ENCODE measurements at places on chromosomes 12 and 14.

- no peak for DNase-seq
These were observed 8.6 kb downstream of the WDR89 start for GRCh38 chr14:63632932-63633514.

GRCh38 chr12:104164634-104165033 lies 26.6 kb upstream of the NFYB start:
- DNase-seq = no peak

- no peak for DNase-seq
These were observed 367.3 kb upstream of the KITLG start for GRCh38 chr12:88947486-88948043.

- DNase-seq = no peak
These were observed 30.4 kb downstream of the MAP1LC3B2 start for GRCh38 chr12:116589581-116589980.

GRCh38 chr12:52721838-52722470 lies 18.6 kb upstream of the KRT77 start:
- no peak for DNase-seq

DNA sequence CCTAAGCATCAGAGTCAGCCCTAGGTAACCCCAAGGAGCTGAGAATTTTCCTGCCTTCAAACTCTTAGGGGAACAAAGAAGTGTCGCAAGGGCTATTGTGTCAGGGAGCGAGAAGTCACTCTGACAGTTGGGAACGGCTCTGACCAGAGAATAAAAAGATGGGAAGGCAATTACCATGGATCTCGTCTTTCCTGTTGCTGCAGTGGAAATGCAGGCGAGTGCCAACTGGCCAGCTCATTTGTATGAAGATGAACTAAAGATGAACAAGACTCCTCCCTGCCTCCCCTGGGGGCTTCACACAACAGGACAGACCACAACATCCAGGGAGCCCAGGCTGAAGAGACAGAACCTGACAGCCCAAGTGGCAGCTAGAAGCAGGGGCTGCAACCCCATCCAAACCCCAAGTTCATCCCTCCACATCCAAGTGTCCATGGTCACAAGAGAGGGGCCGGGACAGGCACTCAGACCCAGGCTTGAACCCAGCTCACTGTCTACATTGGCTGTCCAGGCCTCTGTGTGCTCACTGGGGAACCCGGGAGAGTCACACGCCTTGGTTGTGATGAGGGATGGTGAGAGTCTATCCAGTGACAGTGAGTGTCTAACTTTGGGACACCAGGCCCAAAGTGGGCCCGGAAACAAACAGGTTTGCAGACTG lies 322.4 kb downstream of the BCL11B start:
- DNase-seq = no peak

- DNase-seq = peak; percentile 62
These were observed 15.3 kb downstream of the CFAP251 start for GRCh38 chr12:121933522-121934308.

GRCh38 chr12:96210376-96211055 lies 16.3 kb downstream of the ELK3 start:
- DNase-seq = peak; percentile 14

DNA sequence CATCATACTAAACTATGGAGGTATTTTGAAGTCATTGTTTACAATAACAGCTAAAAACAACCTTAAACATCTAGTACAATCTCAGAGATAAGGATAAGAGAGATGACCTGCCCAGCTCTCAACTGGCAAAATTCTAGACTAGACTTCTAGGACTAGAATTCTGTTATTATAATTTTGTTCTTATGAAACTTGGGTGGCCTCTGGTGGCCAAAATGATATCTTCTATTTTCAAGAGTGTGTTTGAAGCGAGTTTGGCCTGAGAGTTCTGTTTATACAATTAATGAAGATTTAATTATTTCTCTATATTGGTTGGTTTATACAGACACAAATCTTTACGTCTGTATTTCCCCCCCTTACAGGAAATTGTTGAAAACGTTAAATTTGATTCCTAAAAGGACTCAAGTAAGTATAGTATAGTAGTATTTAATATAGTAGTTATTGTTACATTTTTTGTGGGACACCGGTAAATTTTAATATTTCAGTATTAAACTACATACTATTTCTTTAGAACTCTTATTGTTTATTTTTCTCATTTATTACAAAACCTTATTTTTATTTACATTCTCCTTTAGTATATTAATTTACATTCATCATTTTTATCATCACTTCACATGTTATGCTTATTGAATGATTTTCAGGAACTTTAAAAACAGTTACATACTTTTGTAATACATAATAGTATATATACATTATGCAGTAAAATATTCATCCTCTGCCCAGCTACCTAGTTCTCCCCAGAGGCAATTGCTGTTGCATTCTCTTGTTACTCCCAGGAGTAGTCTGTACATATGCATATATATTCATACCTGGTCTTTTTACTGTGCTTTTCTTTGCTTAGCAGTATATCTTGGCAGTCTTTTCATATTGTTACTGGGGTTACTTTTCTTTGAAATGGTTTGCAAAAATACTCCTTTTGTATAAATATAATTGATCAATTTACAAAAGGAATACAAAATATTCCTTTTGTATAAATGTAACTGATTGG lies 6.6 kb downstream of the PPHLN1 start:
- no peak for DNase-seq
